ENCODE measurements at places on chromosomes 1 and 21. TPM values are rescaled to one million over a fixed set of nuclear protein-coding genes. Genes with fewer than 3 reads are reported as not detected.

- no peaks in the 10 kb centered on the region for H3K4me1 ChIP-seq
- no peak for DNase-seq
- H3K36me3 ChIP-seq: no peaks in the 10 kb centered on the region
- H3K27me3 ChIP-seq: no peaks in the 10 kb centered on the region
- H3K27ac ChIP-seq: no peak overlapping the region
These were observed 435.3 kb upstream of the USP24 start for GRCh38 chr1:55650444-55650843.

Gene LMX1A
- total RNA-seq: not detected

- no peak overlapping the region for H3K27ac ChIP-seq
- H3K4me1 ChIP-seq: no peaks in the 10 kb centered on the region
- H3K36me3 ChIP-seq: no peaks in the 10 kb centered on the region
- DNase-seq: no peak
- no peak overlapping the region for H3K4me3 ChIP-seq
These were observed 77.5 kb downstream of the PAPPA2 start for GRCh38 chr1:176540428-176540827.

Gene MCOLN3
- 2.5 TPM for total RNA-seq

Gene UBIAD1
- 13.9 TPM for total RNA-seq

GRCh38 chr1:182629499-182630096 is 25.4 kb upstream of the RGS16 start:
- H3K36me3 ChIP-seq: no peaks in the 10 kb centered on the region
- no peaks in the 10 kb centered on the region for H3K27me3 ChIP-seq
- no peak overlapping the region for H3K27ac ChIP-seq
- peaks cover 16% of the 10 kb centered on the region for H3K4me1 ChIP-seq

DNA sequence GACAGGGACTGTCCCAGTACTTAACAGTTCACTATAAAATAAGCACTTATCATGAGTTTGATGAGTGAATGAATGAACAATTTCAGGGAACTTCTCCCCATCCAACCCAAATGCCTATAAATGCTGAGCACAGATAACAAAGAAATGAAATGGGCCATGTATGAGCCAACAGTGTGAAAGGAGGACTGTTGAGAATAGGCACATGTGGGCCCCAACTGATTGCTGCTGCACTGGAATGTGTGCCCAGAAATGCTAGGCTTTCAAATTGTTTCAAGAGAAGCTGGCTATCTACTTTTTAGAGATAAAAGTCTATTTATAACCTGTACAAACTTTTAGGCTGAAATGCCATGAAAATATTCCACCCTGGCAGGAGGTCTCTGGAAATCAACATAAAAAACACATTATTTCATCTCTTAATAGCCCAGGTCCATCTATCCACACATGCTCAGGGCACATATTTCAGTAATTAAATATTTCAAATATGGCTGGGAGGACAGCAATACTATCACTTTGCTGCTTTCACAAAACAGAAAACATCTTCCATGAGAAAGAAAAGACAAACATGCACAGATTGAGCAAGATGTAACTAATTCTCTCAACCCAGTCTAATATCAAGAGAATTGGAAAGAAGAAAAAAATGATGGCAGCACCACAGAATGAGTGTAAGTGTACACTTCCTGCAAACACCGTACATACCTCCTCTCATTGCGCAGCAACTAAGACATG is 49.8 kb downstream of the COLGALT2 start:
- peak overlapping the region; percentile 60 for H3K27ac ChIP-seq
- DNase-seq: no peak
- no peaks in the 10 kb centered on the region for H3K27me3 ChIP-seq

DNA sequence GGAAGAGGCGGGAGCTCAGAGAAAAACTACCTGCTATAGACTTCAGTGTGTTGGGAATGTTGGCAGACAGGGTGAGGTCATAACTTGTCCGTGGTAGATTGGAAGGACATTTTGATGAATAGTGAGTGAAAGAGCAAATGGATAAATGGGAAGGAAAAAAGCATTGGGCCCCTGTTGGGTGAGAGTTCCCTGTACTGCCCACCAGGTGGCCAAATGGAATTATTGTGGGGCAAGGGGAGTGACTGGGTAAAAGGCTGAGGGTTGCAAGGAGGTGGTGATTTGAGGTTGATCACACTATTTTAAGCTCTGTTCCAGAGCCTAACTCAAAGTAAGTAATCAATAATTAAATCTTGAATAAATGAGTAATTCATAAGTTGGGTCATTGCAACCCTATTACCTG is 60.4 kb downstream of the MRPS6 start:
- no peak overlapping the region for H3K4me3 ChIP-seq
- DNase-seq: peak; percentile 7

Gene EFCAB7
- total RNA-seq: 2.1 TPM

DNA sequence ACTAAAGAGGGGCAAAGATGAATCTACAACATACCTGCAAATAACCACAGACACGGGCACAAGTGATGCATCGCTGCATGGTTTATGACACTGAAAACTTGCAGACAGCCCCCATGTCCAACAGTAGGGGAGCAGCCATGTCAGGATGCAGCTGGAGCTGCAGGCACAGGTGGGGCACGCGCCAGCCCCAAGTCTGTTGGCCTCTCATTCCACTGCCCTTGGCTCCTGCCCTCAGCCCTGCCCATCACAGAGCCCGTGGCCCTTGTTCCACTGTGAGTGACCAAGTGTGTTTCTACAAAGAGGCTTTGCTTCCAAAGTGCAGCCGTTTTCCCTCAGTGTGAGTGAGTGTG is 3.2 kb upstream of the PADI4 start:
- no peak overlapping the region for H3K27ac ChIP-seq
- no peaks in the 10 kb centered on the region for H3K36me3 ChIP-seq
- no peak for DNase-seq
- no peak overlapping the region for H3K4me3 ChIP-seq

Gene CSF3R
- 1.3 TPM for total RNA-seq

Measured in Caco-2 (cell line).